ENCODE measurements at places on chromosomes 5 and 9.

DNA sequence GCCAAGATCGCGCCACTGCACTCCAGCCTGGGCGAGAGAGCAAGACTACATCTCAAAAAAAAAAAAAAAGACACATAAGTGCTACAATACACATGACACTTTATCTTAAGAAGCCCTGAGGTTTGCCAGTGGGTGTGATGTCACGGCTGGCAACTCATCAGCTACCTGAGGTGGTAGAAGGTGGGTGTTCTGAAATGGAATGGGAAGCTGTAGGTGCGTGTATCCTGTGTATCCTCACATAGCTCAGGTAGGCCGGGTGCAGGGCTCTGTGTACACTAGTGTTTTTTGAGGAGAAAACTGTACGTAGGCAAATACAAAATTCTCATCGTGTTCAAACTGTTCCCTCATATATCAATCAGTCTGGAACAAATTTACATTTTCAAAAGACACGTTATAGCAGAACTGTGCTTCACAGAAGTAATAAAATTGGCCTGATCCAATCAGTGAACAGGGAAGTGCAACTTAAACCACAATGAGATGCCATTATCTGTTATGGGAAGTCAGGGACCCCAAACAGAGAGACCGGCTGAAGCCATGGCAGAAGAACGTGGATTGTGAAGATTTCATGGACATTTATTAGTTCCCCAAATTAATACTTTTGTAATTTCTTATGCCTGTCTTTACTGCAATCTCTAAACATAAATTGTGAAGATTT lies 10.4 kb downstream of the BICD2 start:
- no peak for DNase-seq

DNA sequence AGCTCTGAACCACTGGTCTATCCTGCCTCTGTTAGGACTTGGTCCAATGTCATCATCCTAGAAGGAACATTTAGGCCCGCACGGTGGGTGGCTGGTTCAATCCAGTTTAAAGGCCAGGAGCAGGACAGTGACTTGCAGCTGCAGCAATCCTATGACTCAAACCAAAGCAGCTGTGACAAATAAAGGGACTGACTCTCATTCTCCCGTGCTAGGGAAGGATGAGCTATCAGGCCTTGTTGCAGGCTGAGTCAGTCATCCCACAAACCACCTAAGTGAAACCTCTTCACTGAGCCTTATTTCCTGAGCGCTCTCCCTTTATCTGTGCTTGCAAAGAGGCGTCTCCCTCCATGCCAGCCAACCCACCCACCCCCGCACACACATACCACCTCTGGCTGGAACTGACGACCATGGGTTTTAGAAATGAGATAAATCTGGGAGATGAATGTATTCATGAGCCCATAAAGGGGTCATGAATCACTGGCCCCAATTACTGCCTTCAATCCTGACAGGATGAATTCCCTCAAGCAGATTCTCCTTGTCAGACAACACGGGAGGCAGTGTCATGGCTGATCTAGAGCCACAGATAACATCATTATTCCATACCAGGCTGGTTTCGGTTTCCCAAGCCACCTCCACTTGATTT lies 93.4 kb downstream of the KCNIP1 start:
- no peak for DNase-seq

- DNase-seq = no peak
These were observed 40.3 kb downstream of the SLC24A2 start for GRCh38 chr9:19748278-19749126.

- DNase-seq = no peak
These were observed 127.7 kb upstream of the PIK3R1 start for GRCh38 chr5:68087866-68088265.

- DNase-seq = no peak
These were observed 94.9 kb upstream of the COL5A1 start for GRCh38 chr9:134546746-134547145.

DNA sequence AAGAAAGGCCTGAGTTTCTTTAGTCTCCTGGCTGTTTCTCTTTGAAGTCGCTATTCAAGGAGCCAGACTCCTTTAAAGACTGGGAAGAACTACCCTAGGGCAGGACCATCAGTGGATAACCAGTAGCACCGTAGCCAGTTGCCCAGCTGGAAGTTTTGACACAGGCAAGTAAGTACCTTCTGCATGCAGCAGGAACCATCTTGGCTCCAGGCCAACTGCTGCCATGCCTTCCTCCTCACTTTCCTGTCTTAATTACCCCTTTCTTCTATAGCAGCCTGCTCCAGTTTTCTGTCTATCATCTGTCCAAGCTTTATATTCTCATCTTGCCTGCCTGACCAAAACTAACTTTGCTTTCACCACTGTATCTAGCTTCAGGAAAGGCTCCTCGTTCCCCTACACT lies 149.7 kb upstream of the SV2C start:
- DNase-seq = no peak

DNA sequence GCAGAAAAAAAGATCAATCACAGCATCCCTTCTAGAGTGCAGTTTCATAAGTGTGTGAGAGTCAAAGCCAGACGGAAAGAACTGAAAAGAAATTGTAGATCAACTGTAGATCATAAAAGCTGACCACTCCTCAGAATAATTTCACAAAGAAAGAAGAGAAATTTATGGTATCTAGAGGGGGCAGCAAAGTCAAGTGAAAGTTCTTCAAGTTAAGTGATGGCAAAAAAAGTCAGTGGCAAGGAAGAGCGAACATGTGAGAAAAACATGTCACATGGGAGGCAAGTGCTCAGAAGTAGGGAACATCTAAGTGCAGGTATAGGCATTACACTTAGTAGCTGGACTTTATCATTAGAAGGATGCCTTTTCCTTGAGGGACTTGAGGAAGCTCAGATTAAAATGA lies 245.1 kb upstream of the ISL1 start:
- DNase-seq = no peak

DNA sequence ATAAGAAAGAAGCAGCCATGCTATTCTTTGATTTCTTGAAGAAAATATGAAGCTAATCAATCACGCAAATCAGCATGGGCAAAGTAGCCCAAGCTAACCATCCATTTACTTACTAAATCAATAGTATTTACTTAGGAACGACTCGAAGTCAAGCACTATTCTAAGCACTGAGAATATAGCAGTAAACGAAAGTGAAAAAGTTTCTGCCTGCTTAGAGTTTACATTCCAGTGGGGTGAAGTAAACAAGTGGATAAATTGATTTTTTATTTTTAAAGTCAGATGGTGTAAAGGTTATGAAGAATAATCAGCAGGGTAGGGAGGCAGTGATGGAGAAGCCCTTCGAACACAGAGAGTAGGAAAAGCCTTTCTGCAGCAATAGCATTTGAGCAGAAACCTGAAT lies 5.5 kb downstream of the TSTD2 start:
- DNase-seq = no peak

DNA sequence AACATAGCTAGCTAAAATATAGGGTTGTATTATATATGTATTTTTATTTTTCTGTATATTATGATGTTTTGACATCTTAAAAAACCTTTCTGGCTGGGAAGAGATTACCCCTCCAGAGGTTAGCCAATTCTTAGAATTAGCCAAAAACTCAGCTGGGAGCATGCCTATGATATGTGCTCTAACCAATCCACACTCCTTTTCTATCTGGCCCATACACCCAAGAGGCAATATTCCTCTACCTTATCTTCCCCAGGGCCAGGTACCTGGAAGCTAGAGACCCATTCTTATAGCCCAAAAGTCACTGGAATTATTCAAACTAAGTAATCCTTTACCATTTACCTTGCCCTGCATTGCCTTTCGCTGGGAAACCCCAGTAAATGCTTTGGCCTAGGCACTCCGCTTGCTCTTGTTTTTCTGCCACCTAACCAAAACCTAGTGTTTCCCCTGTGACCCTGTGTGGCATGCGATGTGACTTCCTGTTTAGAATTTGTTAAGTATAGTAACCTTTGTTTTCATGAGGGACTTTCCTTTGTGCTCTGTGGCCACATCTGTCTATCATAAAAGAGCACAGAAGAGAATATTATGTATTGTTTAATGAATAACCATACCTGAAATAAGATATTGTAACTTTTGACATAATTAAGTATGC lies 37.4 kb downstream of the CSNK1G3 start:
- DNase-seq = no peak

- DNase-seq = no peak
These were observed 11.4 kb downstream of the RNF130 start for GRCh38 chr5:180060192-180060591.

- DNase-seq = no peak
These were observed 23.3 kb downstream of the FST start for GRCh38 chr5:53503562-53504218.

GRCh38 chr5:50855001-50855400 lies 188.6 kb downstream of the PARP8 start:
- no peak for DNase-seq

GRCh38 chr9:114348906-114349482 lies 19.3 kb downstream of the ORM2 start:
- DNase-seq = peak; percentile 82

- no peak for DNase-seq
These were observed 358.9 kb downstream of the ARRDC3 start for GRCh38 chr5:91024206-91024605.

DNA sequence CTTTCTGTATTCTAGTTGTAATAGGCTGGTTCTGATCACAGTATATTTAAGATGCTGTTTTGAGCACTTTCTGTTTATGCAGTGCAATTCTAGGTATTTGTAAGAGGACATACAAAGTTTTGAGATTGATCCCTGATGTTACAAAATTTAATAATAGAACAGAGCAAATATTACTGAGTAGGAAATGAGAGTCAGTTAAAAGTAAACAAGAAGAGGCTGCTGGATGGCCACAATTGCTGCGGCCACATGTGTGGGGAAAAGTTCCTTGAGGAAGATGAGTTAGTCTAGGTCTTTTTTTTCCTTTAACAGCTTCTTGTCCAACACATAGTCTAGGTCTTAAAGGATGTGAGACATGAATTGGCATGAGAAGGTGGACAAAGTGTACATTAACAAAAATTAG lies 11.3 kb downstream of the EHMT1 start:
- DNase-seq = no peak

- no peak for DNase-seq
These were observed 55.6 kb upstream of the MELK start for GRCh38 chr9:36517131-36517530.

- no peak for DNase-seq
These were observed 661.7 kb downstream of the KCTD16 start for GRCh38 chr5:144832416-144832815.

- no peak for DNase-seq
These were observed 3.2 kb downstream of the PIP5KL1 start for GRCh38 chr9:127927201-127927987.

DNA sequence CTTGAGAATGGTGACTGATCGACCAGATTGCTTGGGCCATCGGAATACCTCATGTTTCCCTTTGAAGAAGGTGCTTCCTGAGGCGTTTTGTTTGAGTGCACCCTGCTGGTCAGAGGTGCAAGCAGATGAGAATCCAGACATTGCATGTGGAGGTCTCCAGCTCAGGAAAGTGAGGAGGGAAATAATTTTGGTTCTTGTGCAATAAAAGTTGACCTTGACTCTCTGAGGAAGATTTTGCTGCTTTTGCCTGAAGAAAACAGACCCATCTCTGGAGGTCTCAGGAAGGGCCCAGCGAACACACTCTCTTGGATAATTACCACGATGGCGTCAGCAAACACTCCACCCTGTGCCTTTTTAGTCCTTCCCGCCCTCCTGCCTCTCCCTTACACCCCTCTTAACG lies 69.7 kb downstream of the GRAMD2B start:
- no peak for DNase-seq

GRCh38 chr9:93670208-93671019 lies 94.0 kb downstream of the PHF2 start:
- no peak for DNase-seq

DNA sequence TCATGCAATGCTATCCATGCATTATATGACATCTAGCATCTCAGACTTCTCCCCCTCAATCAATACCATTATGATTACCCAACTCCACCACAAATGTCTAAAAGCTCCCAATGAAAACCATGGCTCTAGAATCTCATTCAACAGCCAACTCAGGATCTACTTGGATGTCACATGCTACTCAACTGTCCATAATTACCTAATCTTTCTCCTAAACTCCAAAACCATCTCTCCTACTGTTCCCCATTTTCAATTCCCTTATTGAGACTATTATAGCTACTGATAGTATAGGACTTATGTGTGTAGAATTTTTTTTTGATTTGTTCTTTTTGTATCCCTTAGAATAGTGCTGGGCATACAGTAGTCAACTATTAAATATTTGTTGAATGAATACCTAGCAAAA lies 8.2 kb upstream of the STRBP start:
- no peak for DNase-seq

DNA sequence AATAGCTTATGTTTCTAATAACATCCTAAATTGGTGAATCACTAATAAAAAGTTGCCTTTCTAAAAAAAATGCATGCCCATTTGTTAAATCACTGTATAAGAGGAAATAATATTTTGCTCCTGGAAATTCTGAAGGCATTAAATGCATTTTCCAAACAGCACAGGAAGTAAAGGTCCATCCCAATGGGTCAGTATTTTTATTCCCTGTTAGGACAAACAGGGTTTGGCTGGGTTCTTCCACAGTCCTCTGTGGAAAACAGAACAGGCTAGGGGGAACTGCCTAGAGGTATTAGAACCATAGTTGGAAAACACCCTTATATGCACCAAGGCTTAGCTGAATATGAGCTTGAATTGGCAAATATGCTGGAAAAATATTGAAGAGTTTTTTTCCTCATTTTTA lies 85.2 kb downstream of the OXCT1 start:
- no peak for DNase-seq

GRCh38 chr9:128190516-128191405 lies 611 bp downstream of the CIZ1 start:
- DNase-seq = no peak

DNA sequence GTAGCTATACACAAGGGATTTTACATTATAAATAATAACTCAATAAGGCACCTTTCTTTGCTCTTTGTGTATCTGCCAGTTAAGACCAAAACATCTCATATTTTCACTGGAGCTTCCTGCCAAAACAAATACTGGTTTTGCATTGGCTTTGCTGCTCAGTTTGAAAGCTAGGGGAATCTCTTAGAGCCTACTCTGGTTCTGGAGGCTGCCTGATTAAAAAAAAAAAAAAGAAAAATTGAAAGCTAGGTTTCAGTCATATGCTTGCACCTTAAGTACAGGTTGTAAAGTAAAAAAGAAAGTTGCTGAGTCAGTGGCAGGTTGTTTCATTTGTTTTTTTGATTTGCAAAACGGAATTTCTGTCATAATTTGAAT lies 2.3 kb downstream of the DENND4C start:
- DNase-seq = no peak

GRCh38 chr9:95752129-95752731 lies 123.3 kb upstream of the ERCC6L2 start:
- DNase-seq = no peak
